Thoracic aorta (tissue), 2 donors: ENCODE measurements at places on chromosomes 12 and 14. TPM values are rescaled to one million over a fixed set of nuclear protein-coding genes. Genes with fewer than 3 reads are reported as not detected.

Gene ZBTB42
- total RNA-seq = 4.4 TPM

Gene ASCL1
- not detected for total RNA-seq

Gene DEGS2
- total RNA-seq = 0.28 TPM

Gene CYP46A1
- total RNA-seq = 0.68 TPM

Gene VPS33A
- 12.5 TPM for total RNA-seq

- H3K4me3 ChIP-seq = no peak overlapping the region
- no peak for DNase-seq
- H3K27me3 ChIP-seq = no peaks in the 10 kb centered on the region
Observed at GRCh38 chr12:76627346-76628135, 68.0 kb upstream of the OSBPL8 start.

DNA sequence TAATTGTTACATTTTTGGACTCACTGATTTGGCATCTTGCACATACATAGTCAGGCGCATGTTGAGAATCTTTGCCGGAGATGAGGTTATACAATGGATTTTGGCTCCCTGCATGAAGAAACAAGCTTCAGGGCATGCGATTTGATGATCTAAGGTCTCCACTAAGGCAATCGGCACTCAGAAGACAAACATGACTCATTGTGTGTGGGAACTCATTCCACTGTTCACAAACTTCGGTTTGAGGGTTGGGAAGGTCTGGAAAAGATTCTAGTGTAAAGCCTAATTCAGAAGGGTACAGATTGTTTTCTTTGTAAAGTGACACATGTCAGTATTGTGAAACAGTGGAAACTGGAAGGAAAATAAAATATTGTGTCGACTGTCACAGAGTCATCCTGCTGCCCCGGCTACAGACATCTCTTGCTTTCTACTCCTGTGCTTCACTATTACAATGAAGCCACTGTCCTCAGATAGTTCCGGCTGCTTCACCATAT, 192.6 kb upstream of the HMGA2 start:
- no peaks in the 10 kb centered on the region for H3K36me3 ChIP-seq
- no peaks in the 10 kb centered on the region for H3K27me3 ChIP-seq
- peak; percentile 6 for DNase-seq
